Smooth muscle cell of trachea (primary cell): ENCODE measurements at places on chromosomes 4 and X. TPM values are rescaled to one million over a fixed set of nuclear protein-coding genes. Genes with fewer than 3 reads are reported as not detected.

Gene CXCL11
- 0.15 TPM in 1 of 2 replicates, not detected in the other for total RNA-seq

Gene CNGA1
- total RNA-seq: not detected in 2 replicates

Gene KLHL5
- total RNA-seq: 55.9 and 83.2 TPM in 2 replicates

Gene USP17L20
- not detected in 2 replicates for total RNA-seq

Gene ENOPH1
- 40.5 and 42.9 TPM in 2 replicates for total RNA-seq

Gene SOX3
- 0.15 TPM in 1 of 2 replicates, not detected in the other for total RNA-seq

Gene TRIML2
- 0.33 TPM in 1 of 2 replicates, not detected in the other for total RNA-seq

Gene KLB
- total RNA-seq: 0.15 TPM in 1 of 2 replicates, not detected in the other

Gene YY2
- 2.5 and 2.8 TPM in 2 replicates for total RNA-seq

Gene ALAS2
- not detected in 2 replicates for total RNA-seq

Gene TEC
- 1.5 and 3.8 TPM in 2 replicates for total RNA-seq

Gene UGT2B10
- total RNA-seq: not detected in 2 replicates

Gene MAGEA1
- not detected in 2 replicates for total RNA-seq

Gene PABPC5
- total RNA-seq: 2.9 and 3.5 TPM in 2 replicates

Gene CCNA2
- total RNA-seq: 4.1 and 71.1 TPM in 2 replicates

Gene PSMD10
- total RNA-seq: 106 and 116 TPM in 2 replicates
